Spinal cord (tissue), 10 donors: ENCODE measurements at places on chromosomes 12 and 14.
A peak's percentile ranks its signal among the peaks of the same experiment; 100 is the strongest.

GRCh38 chr12:95283371-95283770 lies 65.8 kb downstream of the VEZT start:
- DNase-seq, result no peak
- no peak overlapping the region for H3K4me3 ChIP-seq
- H3K4me1 ChIP-seq, result no peaks in the 10 kb centered on the region
- H3K27me3 ChIP-seq, result no peaks in the 10 kb centered on the region
- peaks cover 28% of the 10 kb centered on the region for H3K36me3 ChIP-seq

DNA sequence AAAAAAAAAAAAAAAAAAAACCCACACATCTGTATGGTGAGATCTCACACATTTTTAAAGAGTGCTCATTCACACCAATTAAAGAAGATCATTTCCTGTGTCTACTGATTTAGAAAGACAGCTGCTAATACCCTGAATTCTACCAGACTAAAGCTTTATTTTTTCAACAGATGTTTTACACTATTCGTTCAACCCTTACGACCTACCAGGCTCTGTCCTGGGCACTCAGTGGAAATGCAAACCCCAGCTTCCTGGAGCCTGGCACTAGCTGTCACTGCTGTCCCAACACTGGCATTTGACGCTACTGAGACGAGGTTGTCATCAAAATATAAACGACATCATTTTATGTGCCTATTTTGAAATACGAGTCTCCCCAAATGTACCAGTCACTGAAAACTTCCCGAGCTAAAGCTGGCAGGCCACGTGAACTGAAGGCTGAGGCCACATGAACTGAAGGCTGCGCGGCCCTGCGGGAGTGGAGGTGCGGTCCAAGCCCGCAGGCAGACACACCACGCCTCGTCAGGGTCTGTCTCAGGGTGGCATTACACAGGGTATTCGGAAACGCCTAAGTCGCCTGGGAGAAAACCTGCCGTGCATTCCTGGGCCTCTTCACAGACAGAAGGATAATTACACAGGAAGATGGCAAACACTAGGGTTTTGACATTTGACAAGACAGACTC lies 27.2 kb downstream of the SLC15A4 start:
- DNase-seq, result no peak
- no peak overlapping the region for H3K4me3 ChIP-seq
- peaks cover 74% of the 10 kb centered on the region for H3K36me3 ChIP-seq
- H3K4me1 ChIP-seq, result peaks cover 3% of the 10 kb centered on the region

GRCh38 chr12:53230108-53230845 lies 1.7 kb downstream of the RARG start:
- DNase-seq, result no peak
- H3K36me3 ChIP-seq, result peaks cover 6% of the 10 kb centered on the region
- peaks cover 65% of the 10 kb centered on the region for H3K4me1 ChIP-seq
- H3K27ac ChIP-seq, result peak overlapping the region; percentile 78
- no peak overlapping the region for H3K4me3 ChIP-seq

GRCh38 chr14:100306998-100307765 lies 938 bp upstream of the SLC25A29 start:
- peaks cover 3% of the 10 kb centered on the region for H3K27me3 ChIP-seq
- peak overlapping the region; percentile 78 for H3K4me3 ChIP-seq
- peak overlapping the region; percentile 81 for H3K27ac ChIP-seq

- H3K4me1 ChIP-seq, result no peaks in the 10 kb centered on the region
- H3K27me3 ChIP-seq, result no peaks in the 10 kb centered on the region
- no peak for DNase-seq
- no peak overlapping the region for H3K27ac ChIP-seq
- H3K36me3 ChIP-seq, result no peaks in the 10 kb centered on the region
Observed at GRCh38 chr12:87612996-87613395, 416.2 kb downstream of the C12orf50 start.

DNA sequence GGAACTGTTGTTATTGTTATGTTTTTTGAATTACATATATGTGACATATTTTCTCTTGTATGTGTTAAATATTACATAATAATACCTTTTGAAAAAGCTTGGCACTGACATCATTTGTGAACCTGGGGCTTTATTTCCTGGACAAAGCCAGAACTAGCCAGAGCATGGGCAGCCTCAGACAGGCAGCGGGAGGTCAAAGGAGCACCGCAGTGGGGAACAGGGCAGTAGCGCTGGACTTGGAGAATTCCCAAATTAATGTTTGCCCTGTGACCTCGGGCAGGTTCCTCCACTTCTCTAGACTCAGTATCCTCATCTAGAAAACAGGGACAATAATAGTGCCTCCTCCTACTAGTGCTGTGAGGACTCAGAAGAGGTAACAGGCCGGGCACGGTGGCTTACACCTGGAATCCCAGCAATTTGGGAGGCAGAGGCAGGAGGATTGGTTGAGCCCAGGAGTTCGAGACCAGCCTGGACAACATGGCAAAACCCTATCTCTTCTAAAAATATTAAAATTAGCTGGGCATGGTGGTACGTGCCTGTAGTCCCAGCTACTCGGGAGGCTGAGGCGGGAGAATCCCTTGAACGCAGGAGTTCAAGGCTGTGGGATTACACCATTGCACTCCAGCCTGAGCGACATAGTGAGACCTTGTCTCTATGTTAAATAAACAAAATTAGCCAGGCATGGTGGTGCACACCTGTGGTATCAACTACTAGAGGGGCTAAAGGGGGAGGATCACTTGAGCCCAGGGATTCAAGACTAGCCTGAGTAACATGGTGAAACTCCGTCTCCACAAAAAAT lies 27.3 kb upstream of the ITPK1 start:
- no peaks in the 10 kb centered on the region for H3K36me3 ChIP-seq
- H3K27ac ChIP-seq, result no peak overlapping the region
- H3K4me1 ChIP-seq, result peaks cover 2% of the 10 kb centered on the region
